ENCODE measurements at places on chromosomes 1 and 21. TPM values are rescaled to one million over a fixed set of nuclear protein-coding genes. Genes with fewer than 3 reads are reported as not detected.

LGR6 gene
- total RNA-seq, result not detected

DNA sequence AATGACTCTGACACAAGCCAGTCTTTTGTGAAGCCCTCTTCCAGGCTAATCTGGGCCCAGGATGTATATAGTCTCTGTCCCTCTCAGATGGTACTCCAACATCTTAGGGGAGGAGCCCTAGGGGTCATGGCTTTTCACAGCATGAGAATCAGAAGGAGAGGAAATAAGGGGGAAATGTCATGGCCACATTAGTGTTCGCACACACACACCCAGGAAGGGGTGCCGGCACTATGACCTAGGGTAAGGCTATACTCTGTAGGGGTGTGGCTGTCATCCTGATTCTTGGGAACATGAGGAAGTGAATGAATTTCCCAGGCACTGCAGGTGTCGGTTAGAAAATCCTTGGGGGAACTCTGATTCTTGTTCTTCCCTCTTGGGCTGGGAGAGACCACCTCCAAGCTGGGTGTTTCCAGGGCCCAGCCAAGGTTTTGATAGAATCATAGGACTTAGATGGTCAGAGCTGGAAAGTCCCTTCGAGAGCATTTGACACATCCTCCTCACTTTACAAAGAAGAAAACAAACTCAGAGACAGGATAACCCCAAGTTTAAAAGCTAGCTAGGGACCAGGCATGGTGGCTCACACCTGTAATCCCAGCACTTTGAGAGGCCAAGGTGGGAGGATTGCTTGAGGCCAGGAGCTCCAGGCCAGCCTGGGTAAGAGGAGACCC is 22.0 kb downstream of the GFI1 start:
- no peaks in the 10 kb centered on the region for H3K27me3 ChIP-seq
- no peak overlapping the region for H3K4me3 ChIP-seq
- H3K36me3 ChIP-seq, result no peaks in the 10 kb centered on the region
- H3K4me1 ChIP-seq, result no peaks in the 10 kb centered on the region

DNA sequence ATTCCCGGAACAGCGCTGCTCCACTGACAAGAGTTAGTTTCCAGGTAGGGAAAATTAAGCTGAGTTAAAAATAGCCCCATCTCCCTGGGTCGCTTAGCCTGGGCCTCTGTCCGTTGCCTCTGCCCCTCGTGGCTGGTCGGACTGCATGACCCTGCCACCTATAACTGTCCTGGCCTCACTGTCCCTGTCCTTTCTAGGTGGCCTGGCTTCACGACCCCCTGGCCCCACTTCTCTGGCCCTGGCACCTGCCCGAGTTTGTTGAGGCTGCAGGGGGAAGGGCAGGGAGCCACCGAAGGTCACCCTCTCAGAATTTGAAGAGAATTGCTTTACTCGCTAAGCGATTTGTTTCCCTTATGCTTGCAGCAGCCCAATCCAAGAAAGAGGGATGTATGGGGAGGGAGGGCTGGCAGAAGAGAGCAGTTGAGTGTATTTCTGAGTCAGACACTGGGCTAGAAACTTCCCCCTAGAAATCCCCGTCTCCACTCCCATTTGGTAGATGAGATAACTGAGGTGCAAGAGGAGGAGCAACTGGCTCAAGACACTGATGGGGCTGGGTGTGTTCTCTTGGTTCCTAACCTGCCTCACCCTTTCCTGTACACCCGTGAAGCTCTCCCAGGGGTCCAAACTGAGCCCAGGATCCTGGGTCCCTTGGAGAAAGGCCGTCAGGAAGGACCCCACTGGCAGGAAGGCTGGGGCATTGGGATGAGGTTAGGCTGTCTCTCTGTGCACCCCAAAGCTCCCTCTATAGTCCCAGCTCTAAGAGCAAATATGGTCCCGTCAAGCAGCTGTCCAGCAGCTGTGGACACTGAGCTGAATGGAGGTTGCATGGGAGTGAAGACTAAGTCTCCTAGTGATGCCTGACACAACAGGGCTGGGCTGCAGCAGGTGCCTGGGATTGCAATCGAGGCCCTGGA is 2.9 kb upstream of the EDN2 start:
- H3K4me3 ChIP-seq, result no peak overlapping the region
- peaks cover 66% of the 10 kb centered on the region for H3K4me1 ChIP-seq
- H3K36me3 ChIP-seq, result no peaks in the 10 kb centered on the region
- DNase-seq, result no peak
- no peaks in the 10 kb centered on the region for H3K27me3 ChIP-seq

GRCh38 chr1:223337174-223337869 is 26.7 kb downstream of the SUSD4 start:
- no peak overlapping the region for H3K27ac ChIP-seq
- DNase-seq, result no peak
- H3K27me3 ChIP-seq, result no peaks in the 10 kb centered on the region
- H3K4me3 ChIP-seq, result no peak overlapping the region
- H3K4me1 ChIP-seq, result peaks cover 12% of the 10 kb centered on the region

DNA sequence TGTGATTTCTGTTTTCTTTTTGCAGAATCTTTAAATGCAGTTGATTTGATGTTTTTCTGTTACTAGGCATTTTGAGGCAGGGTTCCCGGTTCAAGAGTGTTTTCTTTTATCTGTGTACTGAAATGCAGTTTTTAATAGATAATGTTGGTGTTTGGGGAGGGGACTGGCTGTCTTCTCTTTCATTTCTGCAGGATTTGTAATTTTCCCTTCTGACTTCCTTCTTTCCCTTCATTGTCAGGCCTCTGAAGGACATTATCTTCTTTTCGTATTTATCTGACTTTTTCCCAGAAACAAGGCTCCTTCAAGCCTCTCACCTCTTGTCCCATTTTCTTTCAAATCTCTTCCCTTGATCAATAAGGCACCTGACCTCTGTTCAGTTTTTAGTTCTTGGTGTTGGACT is 1.5 kb upstream of the GALNT2 start:
- no peak overlapping the region for H3K4me3 ChIP-seq
- peaks cover 28% of the 10 kb centered on the region for H3K4me1 ChIP-seq
- no peaks in the 10 kb centered on the region for H3K36me3 ChIP-seq
- H3K27ac ChIP-seq, result peak overlapping the region; percentile 96
- no peak for DNase-seq

DNA sequence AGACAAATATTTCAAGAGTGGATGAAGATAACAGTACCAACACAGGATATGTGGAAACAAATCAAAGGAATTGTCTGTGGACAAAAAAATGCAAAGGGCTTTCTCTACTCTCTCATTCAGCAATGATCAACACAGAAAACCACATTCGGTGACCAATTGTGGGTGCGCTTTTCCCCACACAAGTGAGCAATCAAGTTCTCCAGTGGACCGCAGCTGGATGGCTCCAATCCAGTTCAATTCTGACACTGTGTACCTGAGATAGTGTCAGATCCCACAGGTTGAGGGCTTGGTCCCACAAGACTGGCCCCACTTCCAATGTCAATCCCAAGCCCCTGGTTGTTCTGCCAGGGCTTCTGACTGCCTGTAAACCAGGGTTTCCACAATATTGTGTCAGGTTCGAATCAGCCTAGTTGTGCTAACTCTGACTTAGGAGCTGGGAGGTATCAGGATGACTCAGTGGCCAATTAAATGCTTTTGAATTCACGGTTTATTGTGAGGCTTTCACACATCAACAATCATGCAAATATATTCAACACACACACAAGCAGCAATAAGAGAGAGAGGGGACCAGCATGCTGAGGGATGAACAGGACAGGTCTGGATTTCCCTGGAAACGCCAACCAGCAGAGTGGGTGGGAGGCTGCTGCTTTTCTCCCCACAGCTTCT is 87.0 kb upstream of the BTG3 start:
- H3K4me1 ChIP-seq, result no peaks in the 10 kb centered on the region
- H3K27me3 ChIP-seq, result no peaks in the 10 kb centered on the region
- no peak overlapping the region for H3K27ac ChIP-seq
- H3K36me3 ChIP-seq, result no peaks in the 10 kb centered on the region
- H3K4me3 ChIP-seq, result no peak overlapping the region
- no peak for DNase-seq

- no peak overlapping the region for H3K4me3 ChIP-seq
- no peaks in the 10 kb centered on the region for H3K4me1 ChIP-seq
- no peaks in the 10 kb centered on the region for H3K27me3 ChIP-seq
Observed at GRCh38 chr1:60832367-60832766, 250.0 kb upstream of the NFIA start.

DNA sequence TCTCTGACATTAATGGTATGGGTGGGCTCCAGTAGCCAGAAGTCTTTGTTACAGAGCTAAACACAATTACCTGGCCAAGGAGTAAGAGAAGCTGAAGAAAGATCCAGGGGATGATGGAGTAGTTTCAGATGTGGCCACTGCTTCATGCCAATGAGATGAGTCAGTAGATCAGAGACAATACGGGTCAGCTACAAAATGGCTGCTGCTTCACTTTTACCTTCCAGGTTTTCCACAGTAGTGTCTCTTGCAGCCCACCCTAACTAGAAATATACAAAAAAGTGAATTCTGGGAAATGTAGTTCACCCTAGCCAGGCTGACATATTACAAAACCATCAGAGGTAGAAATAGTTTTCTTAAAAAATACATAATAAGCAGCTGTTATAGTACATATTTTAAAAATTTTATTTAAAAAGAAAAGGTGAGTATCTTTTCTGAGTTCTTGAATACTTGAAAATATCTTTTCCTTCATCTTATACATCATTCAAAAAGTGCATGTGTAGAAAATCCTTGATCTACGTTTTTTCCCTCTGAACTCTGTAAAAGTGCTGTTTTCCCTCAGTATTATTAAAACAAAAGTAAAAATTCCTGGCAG is 36.1 kb downstream of the LRIF1 start:
- no peak for DNase-seq
- H3K27ac ChIP-seq, result no peak overlapping the region
- H3K4me3 ChIP-seq, result no peak overlapping the region
- H3K36me3 ChIP-seq, result no peaks in the 10 kb centered on the region
- H3K4me1 ChIP-seq, result no peaks in the 10 kb centered on the region

- no peaks in the 10 kb centered on the region for H3K27me3 ChIP-seq
- no peak for DNase-seq
- peak overlapping the region; percentile 72 for H3K4me3 ChIP-seq
- H3K27ac ChIP-seq, result peak overlapping the region; percentile 91
Observed at GRCh38 chr1:8701794-8702471, 115.5 kb downstream of the RERE start.

- H3K27ac ChIP-seq, result no peak overlapping the region
- no peak for DNase-seq
- H3K27me3 ChIP-seq, result no peaks in the 10 kb centered on the region
- peaks cover 98% of the 10 kb centered on the region for H3K36me3 ChIP-seq
- H3K4me3 ChIP-seq, result no peak overlapping the region
Observed at GRCh38 chr1:155954645-155955044, 13.2 kb downstream of the RXFP4 start.

- no peaks in the 10 kb centered on the region for H3K27me3 ChIP-seq
- no peak overlapping the region for H3K27ac ChIP-seq
- H3K4me1 ChIP-seq, result no peaks in the 10 kb centered on the region
Observed at GRCh38 chr1:229186373-229187056, 84.4 kb upstream of the RAB4A start.

Measured in esophagus muscularis mucosa (tissue), 4 donors.